Breast epithelium (tissue), 4 donors: ENCODE measurements at places on chromosomes 4 and X. TPM values are rescaled to one million over a fixed set of nuclear protein-coding genes. Genes with fewer than 3 reads are reported as not detected.

The KIT gene
- total RNA-seq: 297 TPM

The FOXO4 gene
- 30.1 TPM for total RNA-seq

The FHIP1A gene
- total RNA-seq: 50.2 TPM

The GCNA gene
- 3.0 TPM for total RNA-seq

The CLDN34 gene
- total RNA-seq: not detected

The CDKL2 gene
- 0.16 TPM for total RNA-seq

The WNK3 gene
- total RNA-seq: 3.3 TPM

The TMEM271 gene
- not detected for total RNA-seq

The SPIN2B gene
- 7.3 TPM for total RNA-seq

The SULT1B1 gene
- 0.88 TPM for total RNA-seq

The FHL1 gene
- total RNA-seq: 654 TPM

GRCh38 chr4:152929888-152930287 lies 6.2 kb upstream of the FHDC1 start:
- no peak overlapping the region for H3K27ac ChIP-seq
- H3K27me3 ChIP-seq: no peaks in the 10 kb centered on the region
- H3K4me3 ChIP-seq: no peak overlapping the region
- DNase-seq: no peak
- H3K36me3 ChIP-seq: no peaks in the 10 kb centered on the region

DNA sequence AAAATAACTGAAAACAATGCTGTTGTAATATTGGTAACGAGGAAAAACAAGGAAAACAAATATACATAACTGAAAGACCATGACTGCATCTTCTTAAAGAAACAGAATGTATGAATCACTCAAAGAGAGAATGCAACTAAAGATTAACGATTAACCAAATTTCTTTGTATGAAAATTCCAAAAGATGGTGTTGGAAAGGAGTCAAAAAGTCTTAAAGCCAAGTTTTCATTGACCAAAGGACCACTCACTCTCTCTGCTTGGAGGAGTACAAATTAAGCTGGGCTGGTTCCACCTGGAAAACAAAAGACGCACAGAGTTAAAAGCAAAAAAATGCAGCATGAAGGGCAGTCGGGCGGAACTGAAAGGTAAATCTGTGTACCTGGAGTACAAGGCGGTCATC lies 1.8 kb downstream of the DCAF12L1 start:
- H3K4me3 ChIP-seq: no peak overlapping the region
- H3K27ac ChIP-seq: no peak overlapping the region
- H3K4me1 ChIP-seq: no peaks in the 10 kb centered on the region
- no peaks in the 10 kb centered on the region for H3K36me3 ChIP-seq

DNA sequence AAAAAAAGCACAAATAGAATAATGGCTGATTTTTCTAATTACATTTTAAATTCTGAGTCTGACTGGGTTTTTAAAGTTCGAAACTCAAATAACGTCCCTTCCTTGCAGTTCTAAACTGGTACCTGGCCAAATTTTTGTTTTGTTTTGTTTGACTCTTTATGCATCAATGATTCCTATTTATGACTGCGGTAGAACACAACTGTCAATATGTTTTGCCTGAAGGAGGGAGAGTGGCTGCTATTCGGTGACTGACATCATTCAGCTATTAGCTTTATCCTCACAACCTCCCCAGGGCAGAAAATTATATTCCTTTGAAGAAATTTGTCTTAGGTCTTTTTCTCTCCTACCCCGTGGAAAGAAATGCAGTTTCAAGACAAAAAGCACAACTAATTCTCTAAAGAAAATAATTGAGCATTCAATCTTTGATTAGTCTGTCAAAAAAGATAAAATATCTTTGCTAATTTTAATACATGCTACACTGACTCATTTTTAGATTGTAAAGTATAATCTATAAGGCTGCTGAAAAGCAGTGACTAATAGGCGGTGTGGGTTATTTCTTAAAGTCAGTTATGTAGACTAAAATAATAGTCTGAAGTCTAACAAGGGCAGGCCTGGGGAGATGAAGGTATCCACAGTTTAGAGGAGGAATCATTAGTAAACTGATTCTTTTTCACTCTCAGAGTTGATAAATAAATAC lies 61.9 kb downstream of the TMEM150C start:
- no peak overlapping the region for H3K4me3 ChIP-seq
- H3K27ac ChIP-seq: no peak overlapping the region
- no peak for DNase-seq
- H3K27me3 ChIP-seq: no peaks in the 10 kb centered on the region

GRCh38 chr4:2799224-2799911 lies 6.5 kb downstream of the SH3BP2 start:
- peak overlapping the region; percentile 87 for H3K27ac ChIP-seq
- no peaks in the 10 kb centered on the region for H3K36me3 ChIP-seq
- no peak for DNase-seq
- no peaks in the 10 kb centered on the region for H3K27me3 ChIP-seq

DNA sequence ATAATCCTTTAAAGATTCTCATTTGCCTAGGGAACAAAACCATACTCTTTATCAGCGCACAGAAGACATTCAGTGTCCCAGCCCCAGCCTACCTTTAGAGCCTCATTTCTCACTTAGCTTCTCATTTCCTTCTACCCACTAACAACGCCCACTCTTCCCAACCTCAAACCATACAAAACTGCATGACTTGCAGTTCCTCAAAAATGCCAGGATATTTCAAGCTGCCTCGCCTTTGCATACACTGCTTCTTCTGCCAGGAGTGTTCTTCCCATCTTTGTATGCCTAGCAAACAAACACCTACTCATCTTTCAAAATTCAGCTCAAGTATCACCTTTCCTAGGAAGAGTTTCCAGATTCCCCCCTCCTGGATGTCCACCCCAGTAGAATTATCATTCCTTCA lies 129.9 kb upstream of the ADGRL3 start:
- no peak overlapping the region for H3K27ac ChIP-seq
- H3K4me1 ChIP-seq: no peaks in the 10 kb centered on the region
- H3K4me3 ChIP-seq: no peak overlapping the region
- H3K36me3 ChIP-seq: no peaks in the 10 kb centered on the region
- no peaks in the 10 kb centered on the region for H3K27me3 ChIP-seq
- no peak for DNase-seq

DNA sequence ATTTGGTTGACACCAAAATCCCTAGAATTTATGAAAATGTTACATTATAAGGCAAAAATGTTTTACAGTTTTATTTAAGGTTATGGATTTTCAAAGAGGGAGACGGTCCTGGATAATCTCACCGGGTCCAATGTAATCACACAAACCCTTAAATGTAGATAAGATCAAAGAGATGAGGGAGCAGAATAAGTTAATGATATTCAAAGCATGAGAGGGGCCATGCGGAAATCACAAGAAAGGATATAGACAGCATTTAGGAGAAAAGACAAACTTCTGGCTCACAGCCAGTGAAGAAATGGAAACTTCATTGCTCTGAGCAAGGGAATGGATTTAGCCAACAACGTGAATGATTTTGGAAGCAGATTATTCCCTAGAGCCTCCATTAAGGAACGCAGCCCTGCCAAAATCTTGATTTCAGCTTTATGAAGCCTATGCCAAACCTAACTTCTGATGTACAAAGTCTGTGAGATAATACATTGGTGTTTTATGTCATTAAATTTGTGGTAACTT lies 684.4 kb upstream of the GNPDA2 start:
- H3K4me3 ChIP-seq: no peak overlapping the region
- H3K4me1 ChIP-seq: no peaks in the 10 kb centered on the region
- no peaks in the 10 kb centered on the region for H3K27me3 ChIP-seq
- no peak for DNase-seq
- H3K36me3 ChIP-seq: no peaks in the 10 kb centered on the region

DNA sequence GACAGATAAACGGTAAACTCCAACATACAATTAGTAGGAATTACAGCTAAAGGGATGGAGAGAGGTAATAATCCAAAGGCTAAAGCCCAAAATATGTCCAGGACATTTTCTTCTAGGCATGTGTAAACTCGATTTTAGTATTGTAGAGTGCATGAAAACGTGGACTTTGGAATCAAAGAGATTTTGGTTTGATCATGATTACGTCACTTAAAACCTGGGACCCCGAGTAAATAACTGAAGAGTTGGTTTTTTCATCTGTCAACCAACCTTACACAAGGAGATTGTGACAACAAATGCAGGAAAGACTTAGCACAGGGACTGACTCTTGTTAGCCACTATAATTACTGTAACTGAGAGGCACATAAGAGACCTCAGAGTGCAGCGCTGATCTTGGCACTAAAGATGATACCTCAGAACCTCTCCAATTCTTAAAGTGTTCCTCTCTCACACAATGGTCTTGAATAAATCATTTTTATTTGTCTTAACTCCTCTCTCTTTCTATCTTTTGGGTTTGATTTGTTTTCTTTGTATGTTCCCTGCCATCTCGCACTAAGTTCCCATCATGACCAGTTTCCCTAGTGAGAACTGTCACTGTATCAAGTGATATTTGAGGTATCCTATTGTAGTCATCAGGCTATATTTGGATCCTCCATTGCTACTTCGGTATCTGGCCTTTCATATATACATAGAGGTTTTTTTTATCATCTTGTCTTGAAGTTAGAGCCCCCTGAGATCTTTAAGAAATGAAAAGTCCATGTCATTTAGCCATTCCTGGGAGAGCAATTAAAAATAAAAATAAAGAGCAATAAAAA lies 32.2 kb upstream of the MSL3 start:
- H3K27me3 ChIP-seq: no peaks in the 10 kb centered on the region
- DNase-seq: no peak
- no peak overlapping the region for H3K27ac ChIP-seq

DNA sequence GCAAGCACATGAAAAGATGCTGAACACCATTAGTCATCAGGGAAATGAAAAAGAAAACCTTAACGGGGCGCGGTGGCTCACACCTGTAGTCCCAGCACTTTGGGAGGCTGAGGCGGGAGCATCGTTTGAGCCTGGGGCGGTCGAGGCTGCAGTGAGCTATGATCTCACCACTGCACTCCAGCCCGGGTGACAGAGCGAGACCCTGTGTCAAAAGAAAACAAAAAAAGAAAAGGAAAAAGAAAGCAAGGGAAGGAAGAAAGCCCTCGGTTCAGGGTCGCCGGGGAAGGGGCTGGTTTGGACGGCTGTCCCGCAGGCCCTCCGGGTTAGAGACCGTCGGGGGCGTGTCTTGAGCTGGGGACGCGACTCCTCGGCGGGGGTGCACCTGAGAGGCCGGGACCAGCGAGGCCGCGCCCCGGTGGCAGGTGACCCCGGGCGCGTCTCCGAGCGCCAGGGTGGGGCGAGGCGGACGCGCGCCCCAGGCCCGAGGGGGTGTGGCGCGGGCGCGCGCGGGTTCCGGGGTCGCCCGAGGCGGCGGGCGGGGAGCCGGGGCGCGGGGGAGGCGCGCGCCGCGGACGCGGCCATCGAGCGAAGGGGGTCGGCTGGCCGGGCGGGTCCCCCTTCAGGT lies 478 bp upstream of the PLXNA3 start:
- H3K36me3 ChIP-seq: no peaks in the 10 kb centered on the region
- peak overlapping the region; percentile 90 for H3K27ac ChIP-seq
- H3K4me3 ChIP-seq: peak overlapping the region; percentile 55
- DNase-seq: no peak
- no peaks in the 10 kb centered on the region for H3K27me3 ChIP-seq

GRCh38 chr4:47075919-47076318 lies 44.6 kb downstream of the GABRB1 start:
- no peak for DNase-seq
- no peaks in the 10 kb centered on the region for H3K36me3 ChIP-seq
- no peak overlapping the region for H3K4me3 ChIP-seq
